ENCODE measurements at places on chromosomes 7 and 10.
A peak's percentile ranks its signal among the peaks of the same experiment; 100 is the strongest.

DNA sequence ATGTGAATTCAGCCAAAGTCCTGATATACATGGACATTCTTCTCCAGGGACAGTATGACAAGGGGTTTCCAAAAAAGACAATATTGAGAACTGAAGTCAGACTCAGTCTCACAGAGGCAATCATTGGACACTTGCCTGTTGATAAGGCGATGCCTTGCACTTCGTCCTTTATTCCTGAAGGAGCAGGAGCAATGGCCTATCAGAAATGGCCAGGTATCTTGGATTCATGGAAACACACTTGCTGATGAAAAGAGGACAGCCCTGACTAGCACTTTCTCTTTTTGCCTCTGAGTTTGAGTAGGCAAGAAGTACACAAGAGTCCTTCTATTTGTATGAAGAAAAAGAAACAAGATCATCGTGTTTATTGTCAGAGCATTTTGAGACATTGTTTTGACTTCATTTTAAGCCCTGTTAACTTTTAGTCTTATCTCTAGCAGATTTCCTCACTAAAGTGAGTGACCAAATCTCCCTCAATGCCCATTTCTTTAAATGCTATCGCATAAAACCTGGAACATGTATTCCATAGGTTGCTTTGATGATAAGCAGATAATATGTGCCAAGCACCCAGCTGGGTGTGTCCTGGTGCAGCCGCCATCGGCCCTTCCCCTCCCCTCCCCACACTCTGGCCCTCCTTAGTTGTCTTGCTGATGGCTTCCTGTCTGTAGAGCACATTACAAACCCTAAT is 26.6 kb downstream of the ST8SIA6 start:
- no peak for DNase-seq

- DNase-seq, result no peak
Observed at GRCh38 chr10:4191894-4192293, 406.9 kb upstream of the KLF6 start.

DNA sequence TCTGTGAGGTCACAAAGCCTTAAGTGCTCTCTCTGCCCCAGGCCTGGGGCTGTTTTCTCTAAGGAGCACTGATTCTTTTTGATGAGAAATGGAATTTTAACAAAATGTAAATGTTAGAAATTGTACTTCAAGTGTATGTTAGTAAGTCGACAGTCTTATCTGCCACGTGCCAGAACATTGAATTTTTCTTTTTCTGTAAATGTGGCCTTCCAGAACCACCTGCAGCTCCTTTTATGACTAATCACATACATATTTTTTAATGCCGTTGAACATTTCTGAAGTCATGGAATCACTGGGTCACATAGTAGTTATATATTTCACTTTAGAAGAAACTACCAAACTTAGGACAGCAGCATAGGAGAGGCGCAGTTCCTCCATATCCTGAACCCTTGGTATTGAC is 38.0 kb downstream of the UBE3C start:
- DNase-seq, result no peak

DNA sequence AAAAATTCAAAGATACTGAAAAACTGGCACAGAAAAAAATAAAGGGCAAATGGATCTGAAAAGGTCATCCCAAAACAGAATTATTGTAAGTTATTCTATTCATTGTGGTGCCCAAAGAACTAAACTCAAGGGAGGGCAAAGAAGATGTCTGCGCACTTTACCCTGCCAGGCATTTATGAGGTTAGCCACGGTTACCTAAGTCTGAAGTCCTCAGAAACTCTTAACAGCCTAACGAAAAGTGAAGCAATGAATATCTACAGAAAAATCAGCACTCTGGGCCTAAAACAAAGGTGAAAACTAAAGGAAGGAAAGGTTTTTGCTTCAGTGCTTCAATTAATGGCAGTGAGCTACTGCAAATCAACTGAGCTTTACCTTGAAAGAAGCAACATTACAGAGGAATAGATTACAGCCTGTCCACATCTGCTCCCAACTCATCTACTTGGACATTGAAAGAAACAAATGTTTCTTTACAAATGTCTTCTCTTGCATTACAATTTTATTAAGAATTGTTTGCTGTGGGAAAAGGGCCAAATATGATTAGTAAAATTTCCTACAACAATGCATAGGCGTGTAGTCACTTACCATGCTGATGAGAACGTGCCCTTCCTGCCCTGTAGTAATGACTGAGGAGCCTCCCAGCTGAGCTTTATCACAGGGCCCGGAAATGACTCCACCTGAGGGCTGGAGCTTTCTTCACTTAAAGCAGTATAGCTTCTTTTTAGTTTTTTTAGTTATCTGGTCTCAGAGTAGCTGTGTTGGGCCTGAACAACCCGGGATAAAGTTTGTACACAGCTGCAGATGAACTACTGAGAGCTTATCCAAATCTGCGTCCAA is at the start of gene TUBAL3:
TUBAL3 (minus strand) TSS at position 621 of the 834 bp plus-strand sequence; CDS start at position 585, 36 bp downstream.
- DNase-seq, result no peak

DNA sequence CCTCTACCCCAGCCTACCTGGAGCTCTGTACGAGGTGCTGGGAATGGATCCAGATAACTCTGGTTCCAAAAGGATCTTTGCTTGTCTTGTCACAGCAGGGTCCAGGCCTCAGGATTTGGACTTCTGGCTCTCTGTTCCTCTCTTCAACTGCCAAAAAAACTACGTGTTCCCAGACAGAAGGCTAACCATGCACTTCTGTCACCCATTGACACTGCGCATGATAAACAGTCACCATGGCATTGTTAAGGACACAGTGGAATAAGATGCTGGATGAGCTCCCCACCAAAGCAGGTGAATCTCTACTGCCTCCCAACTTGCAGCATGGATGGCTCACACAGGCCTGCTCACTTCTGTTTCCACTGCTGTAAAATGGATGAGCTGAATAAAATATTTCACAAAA is 637.9 kb downstream of the TNS3 start:
- no peak for DNase-seq

DNA sequence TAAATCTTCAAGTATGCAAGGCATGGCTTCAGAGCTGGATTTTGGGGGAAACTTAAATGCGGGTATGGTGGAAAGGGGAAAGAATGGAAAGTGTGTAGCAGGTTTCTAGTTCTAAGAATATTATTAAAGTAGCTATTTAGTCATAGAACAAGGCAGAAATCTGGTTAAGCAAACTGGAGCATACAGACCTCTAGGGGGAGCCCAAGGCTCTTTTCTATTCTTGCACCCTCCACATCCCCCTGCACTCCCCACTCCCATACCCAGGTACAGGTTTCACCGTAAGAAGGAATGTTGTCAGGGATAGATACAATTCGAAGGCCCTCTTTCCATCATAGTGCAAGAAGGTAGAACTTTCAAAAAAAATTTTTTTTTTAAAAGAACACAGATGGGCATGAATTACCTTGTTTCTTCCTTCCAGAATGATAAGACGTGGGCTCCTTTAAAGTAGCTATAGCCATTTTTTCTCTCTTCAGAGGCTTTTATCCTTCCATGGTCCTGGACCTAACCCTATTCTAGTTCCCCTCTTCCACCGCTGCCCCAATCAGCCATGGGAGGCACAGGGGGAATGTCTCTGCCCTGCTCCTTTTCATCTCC is 41.5 kb upstream of the SMIM30 start:
- DNase-seq, result peak; percentile 32

GRCh38 chr7:113207931-113208330 is 89.6 kb upstream of the SMIM30 start:
- DNase-seq, result no peak
